K562 (cell line): ENCODE measurements at places on chromosomes 5 and 9. TPM values are rescaled to one million over a fixed set of nuclear protein-coding genes. Genes with fewer than 3 reads are reported as not detected.

The FOXD1 gene
- total RNA-seq, result 0.22 and 0.40 TPM in 2 replicates

The CAPSL gene
- total RNA-seq, result not detected in 2 replicates

The LHX3 gene
- total RNA-seq, result 0.09 TPM in 1 of 2 replicates, not detected in the other

The ST8SIA4 gene
- total RNA-seq, result 0.67 and 2.0 TPM in 2 replicates

The ANKRD33B gene
- total RNA-seq, result 1.3 and 1.7 TPM in 2 replicates

The LCN9 gene
- not detected in 2 replicates for total RNA-seq

The PIP5KL1 gene
- total RNA-seq, result 3.0 and 3.7 TPM in 2 replicates

The IRX1 gene
- total RNA-seq, result not detected in 2 replicates

The CNTFR gene
- not detected in 2 replicates for total RNA-seq

The OBP2B gene
- not detected in 2 replicates for total RNA-seq

The ARHGEF37 gene
- 0.27 and 0.51 TPM in 2 replicates for total RNA-seq

The ALDOB gene
- 0.78 and 0.80 TPM in 2 replicates for total RNA-seq

The RXRA gene
- total RNA-seq, result 21.4 and 23.6 TPM in 2 replicates

The RGS7BP gene
- not detected in 2 replicates for total RNA-seq

The PSAT1 gene
- 87.4 and 98.3 TPM in 2 replicates for total RNA-seq
